ENCODE measurements at places on chromosomes 3 and 15.

- DNase-seq = no peak
Observed at GRCh38 chr3:190615060-190615384, 101.1 kb downstream of the IL1RAP start.

DNA sequence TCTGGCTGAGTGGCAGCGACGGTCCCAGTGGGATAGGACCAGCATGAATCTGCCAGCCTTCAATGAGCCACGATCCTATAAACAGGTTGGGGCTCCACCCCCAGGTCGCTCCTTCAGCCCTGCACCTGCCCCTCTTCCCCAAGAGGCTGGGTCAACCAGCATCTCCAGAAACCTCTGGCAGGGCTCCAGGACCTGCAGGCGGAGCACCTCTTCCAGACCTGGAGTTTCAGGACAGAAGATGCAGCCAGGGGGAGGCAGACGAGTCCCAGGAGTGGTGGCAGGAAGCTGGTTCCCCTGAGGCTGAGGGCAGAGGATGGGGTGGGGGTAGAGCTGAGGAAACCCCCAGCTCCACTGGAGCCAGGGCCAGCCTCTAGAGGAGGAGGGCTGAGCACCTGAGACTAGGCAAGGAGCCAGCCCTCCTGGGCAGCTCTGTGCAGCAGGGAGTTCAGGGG lies at the start of gene PLA2G4D:
TSS of gene PLA2G4D (minus strand) at position 51 of the 452 bp plus-strand sequence. CDS start 103 bp downstream, outside the sequence.
- no peak for DNase-seq

DNA sequence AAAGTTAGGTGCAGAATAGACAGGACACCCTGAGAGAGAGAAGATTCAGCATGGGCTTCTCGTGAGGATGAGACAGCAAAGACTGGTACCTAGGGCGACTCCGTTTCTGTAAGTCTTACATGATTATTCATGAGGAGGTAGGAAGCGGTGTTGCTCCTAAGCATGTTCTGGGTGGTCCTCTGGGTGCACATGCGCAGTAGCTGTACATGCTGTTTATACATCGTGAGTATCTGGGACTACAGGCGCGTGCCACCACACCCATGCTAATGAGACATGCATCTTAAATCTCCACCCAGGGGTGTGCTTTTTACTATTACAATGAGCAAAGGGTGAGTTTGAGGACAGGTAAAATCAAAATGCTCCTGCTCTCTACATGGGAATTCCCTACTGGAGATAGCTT lies 12.3 kb downstream of the ALPK3 start:
- DNase-seq = no peak

- DNase-seq = no peak
Observed at GRCh38 chr15:57421551-57421950, 45.2 kb downstream of the CGNL1 start.

DNA sequence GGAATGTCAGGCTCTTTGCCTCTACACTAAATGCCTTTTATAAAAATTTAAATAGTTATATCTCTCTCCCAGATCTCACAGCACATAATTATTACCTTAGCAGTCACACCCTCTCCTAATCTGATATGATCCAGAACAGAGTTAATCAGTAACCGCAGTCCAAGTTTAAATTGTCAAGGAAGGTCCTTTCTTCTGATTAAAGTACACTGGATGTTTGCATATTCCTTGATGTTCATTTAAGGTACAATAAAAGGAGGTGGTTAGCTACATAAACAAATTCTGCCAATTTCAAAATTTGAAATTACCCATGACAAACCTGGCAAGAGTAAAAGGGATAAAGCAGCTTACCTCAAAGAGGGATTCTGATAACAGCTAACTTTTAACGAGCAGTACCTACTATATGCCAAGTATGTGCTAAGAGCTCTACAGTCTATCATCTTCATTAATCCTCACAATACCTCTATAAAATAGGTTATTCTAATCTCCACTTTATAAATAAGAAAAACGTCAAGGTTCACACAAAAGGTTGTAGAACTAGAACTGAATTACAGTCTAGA lies 4.3 kb downstream of the GOLIM4 start:
- DNase-seq = no peak

DNA sequence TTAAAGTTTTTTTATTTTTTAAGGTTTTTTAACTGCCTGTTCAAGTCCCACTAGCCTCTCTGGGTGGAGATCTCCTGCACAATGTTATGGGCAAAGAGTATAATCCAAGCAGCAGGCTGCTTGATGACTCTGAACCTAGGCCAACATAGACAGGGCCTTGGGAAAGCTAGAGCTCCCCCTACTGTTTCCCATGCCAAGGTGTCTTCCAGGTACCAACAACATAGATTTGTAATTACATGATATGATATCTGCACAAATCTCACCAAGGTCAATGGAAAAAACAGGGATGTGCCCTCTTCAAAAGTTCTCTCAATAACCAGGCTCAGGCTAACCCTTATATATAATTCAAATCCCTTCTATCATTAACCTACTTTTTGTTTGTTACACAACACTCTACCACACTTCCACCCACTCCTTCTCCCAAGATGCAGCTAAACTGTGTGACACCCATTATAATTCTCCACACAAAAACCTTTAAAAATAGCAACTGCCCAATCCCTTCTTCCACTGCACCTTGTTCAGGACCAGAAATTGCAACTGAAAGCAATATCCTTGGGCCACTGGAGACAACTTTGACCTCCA lies 43.8 kb downstream of the RBM15B start:
- DNase-seq = no peak

GRCh38 chr3:161081633-161082032 lies 23.5 kb downstream of the B3GALNT1 start:
- no peak for DNase-seq

GRCh38 chr15:44883199-44883877 lies 73.1 kb upstream of the TERB2 start:
- DNase-seq = no peak

All from activated T-cell treated with anti-CD3 and anti-CD28 coated beads, Interleukin-2, amount 50 U/mL, for 24 hours (primary cell).